ENCODE measurements at places on chromosomes 7 and 10.

DNA sequence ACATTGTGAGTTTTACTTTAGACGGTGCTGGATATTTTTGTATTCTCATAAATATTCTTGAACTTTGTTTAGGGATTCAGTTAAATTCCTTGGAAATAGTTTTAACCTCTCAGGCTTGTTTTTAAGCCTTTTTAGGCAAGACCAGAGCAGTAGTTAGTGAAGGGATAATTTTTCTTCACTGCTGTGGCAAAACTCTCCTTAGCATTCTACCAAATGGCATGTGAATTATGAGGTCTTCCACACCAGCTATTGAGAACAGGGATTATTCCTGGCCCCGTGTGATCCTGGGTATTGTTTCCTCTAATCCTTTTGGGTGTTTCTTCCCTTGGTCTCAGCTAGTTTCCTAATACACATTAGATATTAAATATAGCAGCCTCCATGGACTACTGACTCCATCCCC, 46.2 kb downstream of the CCDC71L start:
- DNase-seq, result no peak

DNA sequence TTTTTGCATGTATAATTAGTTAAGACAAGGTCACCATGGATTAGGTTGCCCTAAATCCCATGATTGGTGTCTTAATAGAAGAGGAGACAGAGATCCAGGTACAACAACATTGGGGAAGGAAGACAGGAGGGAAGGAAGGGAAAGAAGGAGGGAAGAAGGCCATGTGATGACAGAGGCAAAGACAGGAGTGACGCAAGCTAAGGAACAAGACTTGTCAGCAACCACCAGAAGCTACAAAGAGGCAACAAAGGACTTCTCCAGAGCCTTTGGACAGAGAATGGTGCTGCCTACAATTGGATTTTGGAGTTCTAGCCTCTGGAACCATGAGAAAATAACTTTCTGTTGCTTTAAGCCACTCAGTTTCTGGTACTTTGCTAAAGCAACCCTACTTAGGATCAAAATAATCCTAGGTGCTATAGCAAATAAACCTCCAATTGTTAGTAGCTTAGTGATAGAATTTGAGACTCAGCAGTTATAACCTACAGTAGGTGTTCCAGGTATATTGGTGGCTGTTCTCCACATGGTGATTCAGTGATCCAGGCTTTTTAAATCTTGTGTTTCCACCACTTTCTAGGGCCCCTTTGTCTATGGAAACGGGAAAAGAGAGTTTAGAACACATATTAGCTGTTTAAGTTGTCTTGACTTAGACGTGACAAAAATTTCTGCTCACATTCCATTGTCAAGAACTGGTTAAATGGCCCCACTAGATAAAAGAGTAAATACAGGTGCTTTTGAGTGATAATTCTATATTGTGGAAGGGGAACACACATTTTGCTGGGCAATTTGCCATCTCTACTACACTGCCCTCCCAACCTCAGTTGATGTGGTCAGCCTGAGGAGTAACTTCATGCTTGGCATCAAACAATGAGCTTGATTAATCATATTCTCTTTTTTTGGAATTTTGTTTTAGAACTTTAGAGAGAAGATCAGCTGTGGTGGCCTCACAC, 70.5 kb upstream of the SP4 start:
- DNase-seq, result no peak

DNA sequence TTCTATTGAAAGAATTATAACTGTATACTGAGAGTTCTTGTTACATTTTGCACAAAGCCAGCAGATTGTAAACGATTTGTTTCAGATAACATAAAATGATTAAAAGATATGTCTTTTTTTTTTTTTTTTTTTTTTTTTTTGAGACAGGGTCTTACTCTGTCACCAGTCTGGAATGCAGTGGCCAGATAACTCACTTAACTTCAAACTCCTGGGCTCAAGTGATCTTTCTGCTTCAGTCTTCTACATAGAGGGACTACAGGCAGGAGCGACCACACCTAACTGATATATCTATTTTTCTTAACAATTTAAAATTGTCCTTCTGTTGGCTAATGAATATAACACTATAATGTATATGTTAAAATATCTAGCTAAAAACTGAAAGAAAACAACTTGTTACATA, 317.3 kb upstream of the CACNA2D1 start:
- DNase-seq, result no peak

GRCh38 chr10:60894786-60895185, 49.2 kb downstream of the RHOBTB1 start:
- no peak for DNase-seq

- DNase-seq, result no peak
Observed at GRCh38 chr10:50560370-50560769, 63.4 kb downstream of the SGMS1 start.

DNA sequence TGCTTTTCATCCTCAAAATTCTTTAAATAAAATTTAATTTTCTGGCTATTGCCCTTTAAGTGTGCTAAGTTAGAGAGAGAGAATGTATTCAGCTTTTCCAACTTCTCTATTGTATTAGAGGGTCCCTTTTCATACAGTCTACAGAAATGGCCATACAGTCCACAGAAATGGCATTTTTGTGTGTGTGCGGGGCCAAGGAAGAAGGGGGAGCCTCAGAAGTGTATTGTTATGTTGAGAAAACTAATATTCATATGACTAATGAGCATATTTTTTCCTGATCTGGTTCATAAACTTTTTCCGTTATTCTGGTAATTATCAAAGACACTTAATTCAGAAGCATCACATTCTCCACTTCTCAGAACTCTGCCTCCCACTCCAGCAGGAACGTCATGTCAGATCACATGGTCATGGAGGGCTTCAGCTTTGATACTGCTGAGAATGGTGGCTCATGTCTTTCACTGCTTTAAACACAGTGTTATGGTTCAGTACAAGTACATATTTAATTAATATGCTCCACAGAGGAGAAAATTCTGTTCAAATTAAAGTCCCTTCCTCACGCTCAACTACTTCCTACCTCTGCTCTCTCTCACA, 37.1 kb downstream of the ELMO1 start:
- no peak for DNase-seq

- no peak for DNase-seq
Observed at GRCh38 chr7:104978460-104978859, 35.5 kb upstream of the KMT2E start.

DNA sequence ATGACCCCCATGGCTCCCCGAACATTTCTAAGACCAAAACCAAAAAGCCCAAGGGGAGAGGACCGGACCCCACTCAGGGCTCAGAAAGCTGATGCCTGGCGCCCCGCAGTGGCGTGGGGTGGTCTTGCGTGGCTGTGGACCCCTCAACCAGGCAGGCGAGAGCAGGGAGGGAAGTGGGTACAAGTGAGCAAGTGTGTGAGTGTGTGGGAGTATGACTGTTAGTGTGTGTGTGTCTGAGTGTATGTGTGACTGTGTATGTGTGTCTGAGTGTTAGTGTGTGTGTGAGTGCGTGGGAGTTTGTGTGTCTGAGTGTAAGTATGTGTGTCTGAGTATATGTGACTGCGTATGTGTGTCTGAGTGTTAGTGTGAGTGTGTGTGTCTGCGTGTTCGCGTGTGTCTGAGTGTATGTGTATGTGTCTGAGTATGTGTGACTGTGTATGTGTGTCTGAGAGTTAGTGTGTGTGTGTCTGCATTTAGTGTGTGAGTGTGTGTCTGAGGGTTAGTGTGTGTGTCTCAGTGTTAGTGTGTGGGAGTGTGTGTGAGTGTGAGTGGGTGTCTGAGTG, 34.0 kb upstream of the INSIG1 start:
- no peak for DNase-seq

GRCh38 chr7:46129831-46130230, 208.8 kb upstream of the IGFBP3 start:
- DNase-seq, result no peak

DNA sequence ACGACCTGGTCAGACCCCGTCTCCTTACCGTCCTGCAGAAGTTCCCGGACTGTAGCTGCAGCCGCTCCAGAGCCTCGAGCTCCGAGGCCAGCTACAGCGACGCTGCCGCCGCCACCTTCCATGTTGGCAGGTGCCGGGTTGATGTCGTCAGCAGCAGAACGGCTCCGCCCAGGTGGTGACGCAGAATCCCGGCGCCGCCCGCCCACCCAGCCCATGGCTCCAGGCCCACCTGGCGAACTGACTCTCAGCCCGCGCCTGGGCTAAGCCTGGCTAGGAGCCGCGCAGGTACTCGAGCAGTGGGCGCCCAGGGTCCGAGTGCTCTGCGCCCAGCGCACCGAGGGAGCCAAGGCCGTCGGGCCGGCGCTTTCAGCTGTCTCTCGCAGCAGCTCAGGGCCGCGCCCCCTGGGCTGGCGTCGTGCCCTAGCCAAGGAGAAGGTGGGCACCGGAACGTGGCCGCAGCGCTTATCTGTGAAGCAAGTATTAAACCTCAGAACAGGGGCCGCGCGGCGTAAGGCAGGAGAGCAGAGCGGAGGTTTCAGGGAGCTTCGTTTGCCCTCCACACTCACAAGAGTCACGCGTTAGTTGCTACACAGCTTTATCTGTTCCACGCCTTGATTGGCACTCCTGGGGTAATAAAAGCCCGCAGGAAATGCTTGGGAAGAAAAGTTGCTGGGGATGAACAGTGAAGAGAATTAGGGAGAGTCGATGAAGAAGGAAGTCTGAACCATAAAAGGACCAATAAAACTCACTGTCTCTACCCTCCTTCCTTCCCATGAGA, at the start of the genes COG5 and DUS4L:
COG5 (minus strand) TSS at position 146 of the 778 bp plus-strand sequence; CDS start at position 122, 24 bp downstream.
DUS4L (plus strand) TSS at position 197 of the 778 bp plus-strand sequence. CDS start 3,100 bp downstream, outside the sequence.
- DNase-seq, result peak; percentile 95
